ENCODE measurements at places on chromosomes 4 and X. TPM values are rescaled to one million over a fixed set of nuclear protein-coding genes. Genes with fewer than 3 reads are reported as not detected.

GRCh38 chrX:1164322-1165288, 47.8 kb downstream of the CRLF2 start:
- H3K36me3 ChIP-seq: no peaks in the 10 kb centered on the region
- H3K4me3 ChIP-seq: no peak overlapping the region
- DNase-seq: peak; percentile 36

DNA sequence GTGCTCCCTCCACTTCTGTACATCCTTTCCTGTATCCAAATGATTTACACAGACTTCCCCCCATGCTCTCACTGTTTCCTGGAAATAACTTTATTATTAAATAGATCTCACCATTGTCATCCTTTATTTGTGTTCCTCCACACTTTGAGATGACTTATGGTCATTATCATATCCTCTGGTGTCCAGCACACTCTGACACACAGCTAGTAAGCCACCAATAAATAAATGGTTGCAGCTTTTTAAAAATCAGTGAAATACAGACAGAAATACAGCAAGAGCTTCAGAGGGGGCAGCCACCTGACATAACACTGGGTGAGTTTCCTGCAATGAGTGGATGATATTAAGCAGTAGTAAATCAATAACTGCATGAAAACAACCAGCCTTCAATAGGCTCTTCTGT, 2036.4 kb upstream of the AGA start:
- H3K27me3 ChIP-seq: no peaks in the 10 kb centered on the region
- no peak overlapping the region for H3K27ac ChIP-seq
- no peaks in the 10 kb centered on the region for H3K4me1 ChIP-seq
- no peaks in the 10 kb centered on the region for H3K36me3 ChIP-seq

GRCh38 chr4:99082192-99082591, 6.4 kb downstream of the ADH5 start:
- H3K27ac ChIP-seq: no peak overlapping the region
- no peaks in the 10 kb centered on the region for H3K4me1 ChIP-seq
- no peak overlapping the region for H3K4me3 ChIP-seq
- DNase-seq: no peak
- no peaks in the 10 kb centered on the region for H3K27me3 ChIP-seq

GRCh38 chr4:28373601-28374000, 1513.0 kb downstream of the STIM2 start:
- no peak overlapping the region for H3K4me3 ChIP-seq
- no peaks in the 10 kb centered on the region for H3K27me3 ChIP-seq
- no peaks in the 10 kb centered on the region for H3K4me1 ChIP-seq
- no peak for DNase-seq
- H3K36me3 ChIP-seq: no peaks in the 10 kb centered on the region
- no peak overlapping the region for H3K27ac ChIP-seq

- no peaks in the 10 kb centered on the region for H3K4me1 ChIP-seq
- H3K4me3 ChIP-seq: no peak overlapping the region
- no peak for DNase-seq
- H3K27ac ChIP-seq: no peak overlapping the region
- H3K27me3 ChIP-seq: no peaks in the 10 kb centered on the region
Observed at GRCh38 chrX:23195761-23196160, 138.9 kb upstream of the PTCHD1 start.

DNA sequence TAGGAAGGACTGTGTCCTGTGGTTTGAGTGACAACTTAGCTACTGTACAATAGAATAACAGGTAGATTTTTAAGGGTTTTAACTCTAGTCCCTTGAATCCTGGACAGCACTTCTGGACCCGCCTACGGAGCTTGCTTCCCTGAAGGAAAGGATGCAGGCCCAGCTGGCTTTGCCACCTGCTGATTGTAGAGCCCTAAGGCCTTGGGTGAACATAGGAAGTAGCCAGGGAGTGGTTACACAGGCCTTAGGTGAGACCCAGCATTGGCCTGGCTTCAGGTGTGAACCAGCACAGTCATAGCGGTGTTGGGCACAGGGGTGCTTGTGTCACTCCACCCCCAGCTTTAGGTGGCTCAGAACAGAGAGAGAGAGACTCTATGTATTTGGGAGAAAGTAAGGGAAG, 413.5 kb downstream of the GRIA2 start:
- H3K36me3 ChIP-seq: no peaks in the 10 kb centered on the region
- no peak overlapping the region for H3K27ac ChIP-seq
- H3K4me3 ChIP-seq: no peak overlapping the region
- DNase-seq: no peak
- H3K27me3 ChIP-seq: no peaks in the 10 kb centered on the region
- no peaks in the 10 kb centered on the region for H3K4me1 ChIP-seq

- no peak for DNase-seq
- no peaks in the 10 kb centered on the region for H3K27me3 ChIP-seq
- no peak overlapping the region for H3K4me3 ChIP-seq
Observed at GRCh38 chr4:21307709-21308108, 607.5 kb downstream of the PACRGL start.

GRCh38 chrX:96182366-96182765, 502.3 kb upstream of the DIAPH2 start:
- no peaks in the 10 kb centered on the region for H3K36me3 ChIP-seq
- DNase-seq: no peak
- no peak overlapping the region for H3K27ac ChIP-seq
- no peaks in the 10 kb centered on the region for H3K27me3 ChIP-seq

DNA sequence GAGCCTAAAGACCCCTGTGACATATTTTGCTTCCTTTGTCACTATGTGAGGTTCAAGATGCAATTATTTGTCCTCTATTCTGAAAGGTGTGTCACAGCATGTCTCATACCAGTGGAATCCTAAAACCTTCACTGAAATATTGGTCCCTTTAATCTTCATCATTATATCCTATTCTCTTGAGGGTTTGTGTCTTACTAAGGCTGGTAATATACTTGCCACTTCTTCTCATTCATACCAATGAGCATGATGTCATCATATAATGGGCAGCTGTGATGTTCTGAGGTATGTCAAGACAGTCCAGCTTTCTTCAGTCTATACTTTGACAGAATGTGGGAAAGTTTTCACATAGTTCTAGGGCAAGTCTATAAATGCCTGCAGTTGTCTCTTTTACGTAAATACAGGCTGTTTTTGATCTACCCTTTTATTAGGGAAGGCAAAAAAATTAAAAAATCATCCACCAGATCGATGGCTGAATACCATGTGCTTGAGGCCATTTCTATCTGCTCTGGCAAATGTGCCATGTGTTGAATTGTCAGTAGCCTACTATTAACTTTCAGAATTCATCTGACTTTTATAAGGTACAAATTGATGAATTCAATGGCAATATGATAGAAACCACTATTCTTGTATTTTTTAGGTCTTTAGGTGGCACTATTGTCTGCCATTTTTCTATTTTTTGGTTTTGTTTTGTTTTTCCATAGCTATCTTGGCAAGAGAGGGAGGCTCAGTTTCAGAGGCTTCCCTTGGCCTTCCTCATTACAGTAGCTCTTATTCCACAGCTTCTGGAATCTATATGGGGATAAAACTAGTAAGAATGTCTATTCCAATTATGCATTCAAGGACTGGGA, 209.0 kb downstream of the PPARGC1A start:
- H3K4me1 ChIP-seq: no peaks in the 10 kb centered on the region
- H3K27me3 ChIP-seq: no peaks in the 10 kb centered on the region
- no peak overlapping the region for H3K27ac ChIP-seq
- H3K4me3 ChIP-seq: no peak overlapping the region
- no peaks in the 10 kb centered on the region for H3K36me3 ChIP-seq
- DNase-seq: no peak

GRCh38 chr4:52937829-52938228, 75.7 kb downstream of the RASL11B start:
- no peak overlapping the region for H3K4me3 ChIP-seq
- DNase-seq: no peak
- H3K4me1 ChIP-seq: peaks cover 10% of the 10 kb centered on the region
- no peak overlapping the region for H3K27ac ChIP-seq
- no peaks in the 10 kb centered on the region for H3K36me3 ChIP-seq

GRCh38 chr4:78584863-78585547, 33.4 kb downstream of the ANXA3 start:
- peaks cover 2% of the 10 kb centered on the region for H3K27me3 ChIP-seq
- no peak for DNase-seq
- H3K36me3 ChIP-seq: no peaks in the 10 kb centered on the region
- H3K4me3 ChIP-seq: no peak overlapping the region
- H3K27ac ChIP-seq: no peak overlapping the region

- no peaks in the 10 kb centered on the region for H3K27me3 ChIP-seq
- H3K4me3 ChIP-seq: no peak overlapping the region
- no peaks in the 10 kb centered on the region for H3K36me3 ChIP-seq
- H3K4me1 ChIP-seq: no peaks in the 10 kb centered on the region
- no peak for DNase-seq
Observed at GRCh38 chr4:33255094-33255493, 2534.9 kb downstream of the PCDH7 start.

GRCh38 chrX:71935476-71935875, 24.8 kb downstream of the NHSL2 start:
- H3K27me3 ChIP-seq: peaks cover 55% of the 10 kb centered on the region
- no peaks in the 10 kb centered on the region for H3K36me3 ChIP-seq
- no peak overlapping the region for H3K27ac ChIP-seq

DNA sequence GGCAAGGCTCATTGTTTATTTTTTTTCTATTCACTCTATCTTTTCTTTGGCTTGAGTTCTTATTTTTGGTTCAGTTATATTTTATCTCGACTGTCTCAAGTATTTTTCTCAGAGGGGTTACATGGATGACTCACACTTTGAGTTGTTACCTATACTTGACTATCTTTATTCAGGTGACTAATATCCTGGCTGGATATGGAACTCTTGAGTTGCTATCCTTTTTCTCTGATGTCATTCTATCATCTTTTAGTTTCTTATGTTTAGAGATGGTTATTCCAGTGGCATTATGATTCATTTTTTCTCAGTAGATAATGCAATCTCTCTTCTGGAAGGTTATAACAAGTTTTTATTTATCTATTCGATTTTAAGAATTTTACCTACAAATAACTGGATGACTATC, 117.9 kb downstream of the COX18 start:
- no peaks in the 10 kb centered on the region for H3K27me3 ChIP-seq
- DNase-seq: no peak
- no peak overlapping the region for H3K27ac ChIP-seq
- no peak overlapping the region for H3K4me3 ChIP-seq
- H3K36me3 ChIP-seq: no peaks in the 10 kb centered on the region
- peaks cover 6% of the 10 kb centered on the region for H3K4me1 ChIP-seq

DNA sequence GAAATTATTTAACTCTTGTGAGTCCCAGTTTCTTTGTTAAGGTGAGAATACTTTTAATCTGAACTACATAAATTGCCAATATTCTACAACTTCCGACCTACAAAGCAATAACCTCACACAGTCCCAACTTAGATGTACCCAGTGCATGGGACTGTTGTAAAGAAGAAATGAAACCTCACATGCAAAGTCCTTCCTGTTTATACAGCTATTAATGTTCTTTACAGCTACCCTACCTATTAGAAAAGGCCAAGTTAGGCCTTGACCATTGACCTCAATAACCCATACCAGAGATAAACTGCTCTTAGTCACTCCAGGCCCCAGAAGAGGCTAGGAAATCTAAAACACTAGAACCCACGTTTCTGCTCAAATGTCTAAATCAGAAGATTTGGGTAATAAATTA, 920.1 kb upstream of the TENM3 start:
- no peak for DNase-seq
- H3K36me3 ChIP-seq: no peaks in the 10 kb centered on the region
- H3K27me3 ChIP-seq: no peaks in the 10 kb centered on the region

GRCh38 chr4:8269535-8270417, at the start of gene HTRA3:
TSS of gene HTRA3 (plus strand) at chr4:8269754. CDS start at chr4:8269969, 215 bp downstream.
- no peaks in the 10 kb centered on the region for H3K4me1 ChIP-seq
- DNase-seq: peak; percentile 93

The NEUROG2 gene
- total RNA-seq: not detected

The SMARCA1 gene
- total RNA-seq: 58.6 TPM

The CXCL3 gene
- total RNA-seq: not detected

The GAGE13 gene
- total RNA-seq: not detected

The MUC7 gene
- not detected for total RNA-seq

The IL3RA gene
- 0.88 TPM for total RNA-seq

The STAP1 gene
- not detected for total RNA-seq
